AML-193 (cell line): ENCODE measurements at places on chromosomes 7 and 10.

GRCh38 chr7:51279391-51280023 is 37.1 kb downstream of the COBL start:
- DNase-seq: no peak

DNA sequence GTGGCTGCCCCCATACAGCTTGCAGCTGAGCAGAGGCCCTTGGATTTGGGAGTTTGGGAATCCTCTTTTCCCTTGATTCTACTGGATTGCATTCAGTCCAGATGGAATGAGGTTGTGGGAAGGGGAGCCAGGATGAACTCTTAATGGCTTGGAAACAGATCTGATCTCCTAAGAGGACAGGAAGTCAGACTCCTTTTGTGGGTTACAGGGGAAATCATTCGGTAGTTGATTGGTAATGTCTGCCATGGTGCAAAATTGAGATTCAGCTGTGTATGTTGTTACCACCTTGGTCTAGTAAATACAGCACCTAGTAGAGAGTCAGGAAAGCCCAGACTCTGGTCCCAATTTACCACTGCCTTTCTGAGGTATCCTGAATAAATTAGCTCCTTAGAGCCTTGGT is 144.2 kb upstream of the TNRC18 start:
- no peak for DNase-seq

DNA sequence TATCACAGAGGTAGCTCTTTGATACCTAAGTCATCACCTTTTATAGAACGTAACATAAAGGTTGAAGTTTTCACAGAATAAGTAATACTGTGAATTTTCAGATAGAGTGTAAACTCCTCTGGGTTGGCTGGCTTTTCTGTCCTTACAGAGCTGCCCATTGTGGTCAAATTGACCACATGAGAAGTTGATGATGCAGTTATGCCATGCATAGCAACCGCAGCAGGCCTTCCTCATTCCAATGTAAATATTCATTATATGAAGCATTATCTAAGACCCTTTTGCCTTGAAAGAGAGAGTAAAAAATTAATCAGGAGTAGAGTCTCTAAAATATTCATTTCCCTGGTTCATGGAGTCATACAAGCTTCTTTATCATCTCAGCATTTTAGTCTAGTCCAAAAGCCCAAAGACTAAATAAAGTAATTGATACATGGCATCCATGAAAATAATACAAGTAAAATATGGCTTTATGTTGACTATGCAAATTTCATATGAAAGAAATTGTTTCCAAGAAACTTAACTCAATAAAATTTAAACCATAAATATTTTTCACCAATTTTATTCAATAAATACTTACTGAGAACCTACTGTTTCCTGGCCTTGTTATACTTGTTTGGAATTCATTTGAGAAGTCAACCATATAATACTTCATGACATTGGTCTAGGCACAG is 516.4 kb downstream of the PCDH15 start:
- no peak for DNase-seq

- no peak for DNase-seq
Measured at GRCh38 chr7:27462575-27463270, 200.0 kb downstream of the HIBADH start.

- no peak for DNase-seq
Measured at GRCh38 chr10:50968386-50969091, 83.1 kb upstream of the A1CF start.

DNA sequence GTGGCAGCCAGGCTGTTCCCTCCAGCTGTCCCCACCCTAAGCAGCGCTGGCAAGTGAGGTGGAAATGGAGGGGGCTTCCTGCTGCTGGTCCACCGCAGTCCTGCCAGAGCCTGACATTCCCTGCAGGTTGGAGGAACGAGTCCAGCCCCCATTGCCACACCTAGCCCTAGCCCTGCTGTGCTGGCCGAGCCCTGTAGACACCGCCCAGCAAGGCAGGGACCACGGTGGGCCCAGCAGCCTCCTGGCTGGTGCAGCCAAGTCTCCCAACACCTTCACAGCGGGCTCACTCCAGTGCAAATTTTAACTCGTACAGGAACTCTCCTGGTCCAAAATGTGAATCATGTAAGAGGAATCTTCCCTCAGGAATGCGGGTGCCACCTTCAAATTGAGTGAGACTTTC is 116.3 kb downstream of the PAXIP1 start:
- no peak for DNase-seq

DNA sequence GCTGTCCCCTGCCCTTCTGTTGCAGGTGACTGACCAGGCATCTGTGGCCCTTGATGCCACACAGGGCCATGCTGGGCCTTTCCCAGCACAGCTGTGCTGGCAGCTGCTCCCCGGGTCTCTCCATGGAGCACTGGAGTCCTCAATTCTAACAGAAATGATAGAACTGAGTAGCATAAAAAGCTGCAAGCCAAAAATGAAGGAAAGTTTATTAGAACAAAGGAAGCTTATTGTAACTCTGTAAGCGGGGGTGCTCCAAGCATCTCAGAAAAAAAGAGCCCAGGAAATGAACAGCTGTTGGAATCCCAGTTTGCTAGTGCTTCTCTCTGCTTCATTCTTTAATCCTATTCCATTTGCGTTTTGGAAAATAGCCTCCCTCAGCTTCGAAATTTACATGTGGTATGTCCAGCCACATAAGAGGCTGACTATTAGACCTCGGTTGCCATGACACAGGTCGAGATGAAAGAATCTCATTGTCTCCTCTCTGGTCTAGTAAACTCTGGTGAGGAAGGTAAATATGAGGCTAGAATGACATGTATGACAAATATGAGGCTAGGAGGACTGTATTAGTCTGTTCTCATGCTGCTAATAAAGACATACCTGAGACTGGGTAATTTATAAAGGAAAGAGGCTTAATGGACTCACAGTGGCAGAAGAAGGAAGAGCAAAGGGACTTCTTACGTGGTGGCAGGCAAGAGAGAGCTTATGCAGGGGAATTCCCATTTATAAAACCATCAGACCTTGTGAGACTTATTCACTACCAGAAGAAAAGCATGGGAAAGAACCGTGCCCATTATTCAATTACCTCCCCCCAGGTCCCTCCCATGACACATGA is 23.7 kb downstream of the EPDR1 start:
- no peak for DNase-seq

DNA sequence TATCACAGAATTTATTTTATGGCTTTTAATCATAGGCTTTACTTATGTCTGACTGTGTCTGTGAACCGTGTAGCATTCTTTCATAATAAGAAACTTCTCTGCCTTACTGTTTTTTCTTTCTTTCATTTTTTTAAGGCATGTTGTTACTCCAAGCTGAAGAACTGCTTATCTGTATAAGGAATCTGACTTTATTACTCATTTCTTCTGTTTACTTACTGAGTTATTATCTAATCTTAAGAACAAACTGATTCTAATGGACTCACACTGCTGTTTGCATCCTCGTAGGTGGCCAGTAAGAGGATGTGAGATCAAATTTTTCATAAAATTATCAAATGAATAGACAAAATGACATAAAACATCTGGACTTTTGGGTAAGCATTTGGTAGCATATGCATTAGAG is 54.7 kb upstream of the DNAJC1 start:
- DNase-seq: no peak

DNA sequence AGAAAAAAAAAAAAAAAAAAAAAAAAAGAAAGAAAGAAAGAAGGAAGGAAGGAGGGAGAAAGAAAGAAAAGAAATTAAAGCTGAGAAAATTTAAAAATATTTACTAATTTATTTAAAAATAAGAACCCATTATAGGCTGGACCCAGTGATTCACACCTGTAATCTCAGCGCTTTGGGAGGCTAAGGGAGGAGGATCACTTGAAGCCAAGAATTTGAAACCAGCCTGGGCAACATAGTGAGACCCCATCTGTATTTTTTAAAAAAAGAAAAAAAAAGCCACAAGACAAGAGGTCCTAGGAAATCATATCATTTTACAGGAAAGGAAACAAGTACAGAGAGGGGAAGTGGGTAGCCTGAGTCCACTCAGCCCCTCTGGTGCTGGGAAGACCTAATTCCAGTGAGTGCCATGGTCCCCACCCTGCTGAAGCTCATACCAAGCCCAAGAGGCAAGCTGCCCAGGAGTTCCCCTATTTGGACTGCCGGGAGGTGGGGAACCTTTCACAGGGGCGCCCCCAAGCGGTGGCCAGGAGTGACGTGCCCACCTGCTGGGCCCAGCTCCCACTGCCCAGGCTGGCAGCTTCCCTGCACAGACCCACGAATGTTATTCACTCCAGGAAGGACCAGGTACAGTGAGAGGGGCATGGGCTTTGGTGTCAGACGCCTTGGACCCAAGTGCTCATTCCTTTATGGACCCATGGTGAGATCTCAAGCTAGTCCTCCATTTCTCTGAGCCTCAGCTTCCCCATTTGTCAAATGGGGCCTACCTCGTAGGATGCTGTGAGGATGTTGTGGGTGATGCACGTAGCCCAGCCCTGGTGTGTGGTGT is 133.6 kb downstream of the ZMIZ1 start:
- peak; percentile 40 for DNase-seq

- no peak for DNase-seq
Measured at GRCh38 chr7:79789584-79790345, 336.3 kb upstream of the MAGI2 start.

DNA sequence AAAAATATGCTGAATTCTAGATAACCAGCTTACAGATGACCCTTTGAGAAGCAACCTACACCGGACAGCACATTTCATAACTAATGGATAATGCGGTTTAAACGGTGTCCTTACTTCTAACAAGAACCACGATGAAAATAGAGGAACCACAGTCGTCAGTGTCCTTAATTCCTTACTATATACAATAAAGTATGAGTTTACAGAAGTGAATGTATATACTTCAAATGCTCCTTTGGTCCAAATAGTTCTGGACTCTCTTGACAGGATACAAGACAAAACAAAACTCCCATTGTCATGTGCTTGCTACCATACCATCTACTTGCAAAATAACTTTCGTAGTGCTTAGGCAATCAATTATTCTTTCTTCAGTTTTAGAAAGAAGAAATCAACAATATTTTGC is 2.4 kb downstream of the NAMPT start:
- DNase-seq: peak; percentile 71

DNA sequence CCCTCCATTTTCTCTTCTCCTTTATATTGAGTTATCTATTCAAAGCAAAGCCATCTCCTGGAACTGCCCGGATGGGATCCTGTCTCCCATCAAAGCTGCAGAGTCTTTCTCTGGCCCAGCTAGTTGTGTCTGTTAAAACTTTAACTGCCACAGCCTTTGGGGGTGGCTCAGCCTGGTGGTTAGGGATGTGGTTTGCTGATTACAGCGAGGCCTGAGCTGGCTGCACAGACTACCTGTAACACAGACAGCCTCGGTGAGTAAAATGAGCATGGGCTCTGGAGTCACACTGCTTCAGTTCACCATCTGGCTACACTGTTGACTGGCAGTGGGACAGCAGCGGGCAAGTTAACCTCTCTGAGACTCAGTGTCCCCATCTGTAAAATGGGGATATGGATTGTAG is 18.4 kb upstream of the HABP2 start:
- DNase-seq: no peak

DNA sequence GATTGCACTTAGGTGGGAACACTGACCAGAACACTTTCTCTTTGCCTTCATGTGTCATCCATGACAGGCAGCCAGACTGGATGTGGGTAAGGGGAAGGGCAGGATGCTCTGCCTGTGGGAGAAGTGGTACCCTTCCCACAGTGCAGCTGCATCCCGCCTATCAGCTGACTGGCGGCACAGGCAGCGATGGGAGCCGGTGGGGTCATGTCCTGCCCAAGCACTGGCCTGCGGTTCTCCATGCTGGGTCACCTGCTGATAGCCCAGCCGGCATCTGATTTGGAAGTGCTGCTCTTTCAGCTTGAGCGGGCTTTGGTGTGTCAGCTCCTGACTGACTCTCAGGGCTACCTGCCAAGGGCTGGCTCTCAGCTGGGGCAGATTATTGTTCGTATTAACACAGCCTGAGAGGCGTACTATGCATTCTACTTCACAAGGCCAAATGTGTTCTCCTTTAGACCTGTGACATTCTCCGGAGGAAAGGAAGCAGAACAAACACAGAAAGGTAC is 105.2 kb upstream of the PDLIM1 start:
- DNase-seq: no peak

GRCh38 chr10:24898501-24898900 is 53.9 kb downstream of the PRTFDC1 start:
- no peak for DNase-seq

GRCh38 chr10:133444342-133445267 is 9.1 kb upstream of the SCART1 start:
- no peak for DNase-seq

DNA sequence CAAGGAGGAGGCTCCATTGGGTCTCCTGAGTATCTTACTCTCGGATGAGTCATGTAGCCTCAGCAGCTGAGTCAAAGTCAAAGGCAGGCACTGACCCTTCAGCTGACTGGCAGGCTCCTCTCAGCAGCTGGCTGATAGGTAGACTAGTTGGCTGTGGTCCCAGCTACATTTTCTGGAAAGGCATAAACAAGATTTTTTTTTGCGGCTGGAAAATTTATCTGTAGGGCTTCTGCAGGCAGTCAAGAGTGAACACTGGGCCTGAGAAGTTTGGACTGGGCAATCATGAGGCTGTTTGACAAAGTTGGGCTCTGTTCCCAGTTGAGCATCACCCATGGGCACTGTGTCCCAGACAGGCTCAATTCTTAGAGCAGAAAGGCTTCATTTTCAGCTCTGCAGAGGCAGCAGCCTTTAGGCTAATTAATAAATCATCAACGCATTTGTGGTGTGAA is 796.2 kb downstream of the CCSER2 start:
- DNase-seq: no peak

DNA sequence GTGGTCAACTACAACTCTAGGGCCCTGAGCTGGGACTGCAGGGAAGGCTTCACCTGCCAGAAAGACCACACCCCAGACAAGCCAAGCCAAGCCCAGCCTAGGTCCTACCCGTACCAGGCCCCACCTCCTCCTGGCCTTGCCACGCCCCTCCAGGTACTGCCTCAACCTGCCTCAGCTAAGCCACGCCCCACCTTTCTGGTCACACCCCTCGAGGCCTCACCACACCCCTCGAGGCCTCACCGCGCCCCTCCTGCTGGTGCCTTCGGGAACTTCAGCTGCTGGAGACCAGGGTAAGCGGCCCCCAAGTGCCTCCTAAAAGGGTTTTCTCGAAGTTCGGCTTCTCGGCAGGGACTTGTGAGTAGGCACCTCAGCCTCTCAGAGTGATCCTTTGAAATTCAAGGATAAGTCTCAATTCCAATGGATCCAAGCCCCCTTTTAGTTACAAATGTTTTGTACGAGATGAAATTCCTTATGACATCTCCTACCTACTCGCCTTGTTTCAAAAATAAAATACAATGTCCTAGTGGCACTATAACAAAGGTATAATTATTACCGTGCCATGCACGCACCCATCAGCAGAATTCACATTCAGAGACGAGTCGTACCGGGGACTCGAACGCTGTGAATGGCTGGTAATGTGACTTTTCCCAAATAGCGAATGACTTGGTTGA is 171.2 kb downstream of the ARHGAP21 start:
- DNase-seq: no peak

DNA sequence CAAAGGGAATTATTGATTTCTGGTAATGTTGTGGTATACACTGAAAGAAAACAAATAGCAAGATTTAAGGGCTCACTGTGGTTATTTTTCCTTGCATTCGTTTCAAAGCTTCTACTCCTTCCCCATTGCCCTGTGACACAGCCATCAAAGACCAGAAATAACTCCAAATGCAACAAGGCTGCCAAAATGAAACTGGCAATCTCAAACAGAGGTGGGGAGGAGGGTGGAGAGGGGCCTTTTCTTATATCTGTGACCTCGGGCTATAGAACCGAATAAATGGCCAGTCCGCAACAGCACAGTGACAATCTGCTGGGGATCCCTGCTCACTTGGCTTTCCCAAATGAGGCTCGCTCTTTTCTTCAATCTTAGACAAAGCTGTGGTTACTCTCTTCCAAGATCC is 17.4 kb upstream of the SPOCK2 start:
- DNase-seq: no peak

GRCh38 chr7:118306771-118307170 is 82.3 kb downstream of the ANKRD7 start:
- no peak for DNase-seq
